Hepatocyte (in vitro differentiated cells): ENCODE measurements at places on chromosomes 16 and 17. TPM values are rescaled to one million over a fixed set of nuclear protein-coding genes. Genes with fewer than 3 reads are reported as not detected.

GLTPD2 gene
- polyA plus RNA-seq: 80.7 and 100.0 TPM in 2 replicates

DOK4 gene
- 96.3 and 106 TPM in 2 replicates for polyA plus RNA-seq

KCNJ2 gene
- polyA plus RNA-seq: 0.41 and 1.0 TPM in 2 replicates

GRB7 gene
- 29.4 and 29.7 TPM in 2 replicates for polyA plus RNA-seq

SPOP gene
- 65.7 and 77.3 TPM in 2 replicates for polyA plus RNA-seq

ZMYND15 gene
- 4.1 and 4.8 TPM in 2 replicates for polyA plus RNA-seq

IGF2BP1 gene
- 37.0 and 40.7 TPM in 2 replicates for polyA plus RNA-seq

DNA sequence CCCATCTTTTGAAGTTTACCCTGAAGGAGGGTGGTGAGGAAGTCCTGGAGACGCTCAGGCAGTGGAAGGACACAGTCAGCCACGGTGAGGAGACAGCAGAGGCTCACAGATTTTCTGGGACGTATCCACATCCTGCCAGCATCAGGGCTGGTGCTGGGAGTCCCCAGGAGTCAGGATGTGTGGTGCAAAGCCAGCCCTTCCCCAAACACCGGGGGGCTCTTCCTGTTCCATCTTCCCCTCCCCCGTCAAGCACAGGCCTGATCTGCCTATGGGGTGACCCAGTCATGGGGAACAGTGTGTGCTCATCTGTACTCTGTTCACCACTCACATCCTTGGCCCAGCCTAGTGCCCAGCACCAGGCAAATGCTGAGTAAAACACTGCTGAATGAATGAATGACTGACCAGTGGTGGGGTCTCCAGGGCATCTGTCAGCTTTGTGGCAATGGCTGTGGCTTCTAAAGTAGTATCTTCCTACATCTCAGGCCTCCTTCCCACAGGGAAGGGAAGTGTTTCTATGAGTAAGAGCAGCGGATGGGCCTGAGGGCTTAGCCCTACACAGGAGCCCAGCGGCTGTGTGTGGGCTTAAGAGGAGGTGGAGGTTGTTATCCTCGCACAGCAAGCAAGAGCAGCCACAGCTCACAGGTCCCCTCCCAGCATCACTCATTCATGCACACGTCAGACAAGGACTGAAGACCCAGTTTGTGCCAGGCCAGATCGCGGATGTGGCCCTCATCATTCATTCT is 23.3 kb downstream of the NOS2 start:
- DNase-seq: no peak
- H3K27ac ChIP-seq: no peak overlapping the region
- no peak overlapping the region for H3K4me3 ChIP-seq
- H3K36me3 ChIP-seq: no peaks in the 10 kb centered on the region
- H3K4me1 ChIP-seq: no peaks in the 10 kb centered on the region

DNA sequence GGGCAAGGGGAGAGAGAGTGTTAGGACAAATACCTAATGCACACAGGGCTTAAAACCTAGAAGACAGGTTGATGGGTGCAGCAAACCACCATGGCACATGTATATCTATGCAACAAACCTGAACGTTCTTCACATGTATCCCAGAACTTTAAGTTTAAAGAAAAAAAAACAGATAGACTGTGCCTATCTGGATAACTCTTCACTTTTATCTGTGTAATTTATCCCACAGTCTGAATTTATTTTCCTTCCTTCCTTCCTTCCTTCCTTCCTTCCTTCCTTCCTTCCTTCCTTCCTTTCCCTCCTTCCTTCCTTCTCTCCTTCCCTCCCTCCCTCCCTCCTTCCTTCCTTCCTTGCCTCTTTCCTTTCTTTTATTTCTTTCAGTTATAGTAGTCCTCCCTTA is 370.7 kb downstream of the CDH8 start:
- no peak overlapping the region for H3K4me3 ChIP-seq
- no peaks in the 10 kb centered on the region for H3K4me1 ChIP-seq
- H3K27me3 ChIP-seq: no peaks in the 10 kb centered on the region
- no peak overlapping the region for H3K27ac ChIP-seq
- DNase-seq: no peak
- H3K36me3 ChIP-seq: no peaks in the 10 kb centered on the region

GRCh38 chr16:4699046-4699556 is 5.7 kb downstream of the NUDT16L1 start:
- no peaks in the 10 kb centered on the region for H3K36me3 ChIP-seq
- peaks cover 22% of the 10 kb centered on the region for H3K4me1 ChIP-seq
- no peak for DNase-seq
- no peaks in the 10 kb centered on the region for H3K27me3 ChIP-seq
- H3K27ac ChIP-seq: no peak overlapping the region

DNA sequence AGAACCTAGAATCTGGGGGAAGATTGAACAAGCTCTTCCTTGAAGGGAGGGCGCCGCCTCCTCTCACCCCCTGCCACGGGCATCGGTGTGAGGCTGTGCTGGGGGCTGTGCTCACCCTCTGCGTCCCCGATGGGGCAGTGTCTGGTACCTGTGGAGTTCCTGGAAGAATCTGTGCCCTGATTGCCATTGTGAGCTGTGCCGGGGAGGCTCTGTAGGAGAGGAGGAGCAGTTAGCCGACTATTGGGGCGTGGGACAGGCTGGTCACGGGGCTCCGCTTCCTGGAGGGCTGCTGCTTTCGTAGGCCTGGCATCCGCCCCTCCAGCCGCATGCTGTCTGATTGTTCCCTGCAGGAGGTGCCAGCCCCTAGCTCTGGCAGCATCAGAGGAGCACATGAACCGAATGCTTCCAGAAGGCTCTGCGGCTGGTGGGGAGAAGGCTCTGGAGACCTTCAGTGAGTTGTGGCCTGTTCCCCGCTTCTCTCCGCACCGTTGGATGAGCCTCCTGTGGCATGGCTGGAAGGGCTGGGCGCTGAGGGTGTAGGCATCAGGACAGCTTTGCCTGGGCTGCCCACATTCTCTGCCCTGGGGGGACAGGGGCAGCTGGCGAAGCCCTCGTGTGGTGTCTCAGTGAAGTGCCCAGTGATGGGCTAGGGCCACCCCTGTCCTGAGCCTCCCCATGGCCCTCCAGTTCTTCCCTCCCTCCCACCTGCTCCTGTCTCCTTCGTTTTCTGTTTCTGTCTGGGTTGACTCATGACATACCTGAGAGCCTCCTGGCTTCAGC is 86.9 kb downstream of the SEC14L1 start:
- H3K36me3 ChIP-seq: no peaks in the 10 kb centered on the region
- no peak for DNase-seq
- H3K4me3 ChIP-seq: no peak overlapping the region

- no peaks in the 10 kb centered on the region for H3K36me3 ChIP-seq
- H3K4me1 ChIP-seq: peaks cover 46% of the 10 kb centered on the region
- peak; percentile 81 for DNase-seq
- peak overlapping the region; percentile 68 for H3K27ac ChIP-seq
- no peak overlapping the region for H3K4me3 ChIP-seq
- H3K27me3 ChIP-seq: no peaks in the 10 kb centered on the region
Measured at GRCh38 chr16:88763502-88764053, 21.4 kb downstream of the PIEZO1 start.

GRCh38 chr16:89000207-89000959 is 23.4 kb upstream of the CBFA2T3 start:
- DNase-seq: no peak
- no peaks in the 10 kb centered on the region for H3K4me1 ChIP-seq
- peaks cover 5% of the 10 kb centered on the region for H3K27me3 ChIP-seq
- no peaks in the 10 kb centered on the region for H3K36me3 ChIP-seq

DNA sequence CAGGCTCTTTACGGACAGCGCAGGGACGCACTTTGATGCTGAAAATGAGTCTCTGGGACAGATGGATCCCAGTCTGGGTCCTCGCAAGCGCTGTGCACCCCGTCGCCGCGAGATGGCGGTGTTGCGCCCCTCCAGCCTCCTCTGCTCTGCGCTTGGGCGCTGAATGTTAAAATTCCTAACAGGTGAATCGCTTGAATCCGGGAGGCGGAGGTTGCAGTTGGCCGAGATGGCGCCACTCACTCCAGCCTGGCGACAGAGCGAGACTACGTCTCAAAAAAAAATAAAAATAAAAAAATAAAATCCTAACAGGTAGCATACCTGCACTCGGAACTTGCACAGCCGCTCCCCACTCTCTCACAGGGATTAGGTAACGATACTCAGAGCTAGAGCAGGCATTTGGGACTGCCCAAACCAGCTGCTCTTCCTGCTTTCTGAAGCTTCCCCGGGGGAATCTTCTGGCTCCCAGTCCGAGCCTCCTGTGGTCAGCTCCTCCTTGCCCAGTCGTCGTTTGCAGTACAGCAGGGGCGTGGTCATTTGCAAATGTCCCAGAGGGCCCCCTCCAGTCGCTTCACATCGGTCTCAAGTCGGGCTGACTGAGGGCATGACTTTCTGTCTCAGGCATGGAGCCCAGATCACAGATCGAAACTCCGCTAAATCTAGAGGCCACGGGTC is 26.2 kb upstream of the OSGIN1 start:
- H3K4me3 ChIP-seq: no peak overlapping the region
- peak; percentile 89 for DNase-seq
- peaks cover 4% of the 10 kb centered on the region for H3K4me1 ChIP-seq
- H3K27me3 ChIP-seq: no peaks in the 10 kb centered on the region
- H3K36me3 ChIP-seq: no peaks in the 10 kb centered on the region
- H3K27ac ChIP-seq: peak overlapping the region; percentile 83

GRCh38 chr17:77332981-77333685 is 192.4 kb downstream of the SEC14L1 start:
- no peaks in the 10 kb centered on the region for H3K27me3 ChIP-seq
- no peak for DNase-seq
- H3K4me3 ChIP-seq: no peak overlapping the region
- peak overlapping the region; percentile 3 for H3K27ac ChIP-seq

- no peaks in the 10 kb centered on the region for H3K36me3 ChIP-seq
- peaks cover 42% of the 10 kb centered on the region for H3K4me1 ChIP-seq
- no peak for DNase-seq
- no peak overlapping the region for H3K4me3 ChIP-seq
- H3K27ac ChIP-seq: no peak overlapping the region
Measured at GRCh38 chr17:81060416-81060815, 25.5 kb downstream of the BAIAP2 start.

DNA sequence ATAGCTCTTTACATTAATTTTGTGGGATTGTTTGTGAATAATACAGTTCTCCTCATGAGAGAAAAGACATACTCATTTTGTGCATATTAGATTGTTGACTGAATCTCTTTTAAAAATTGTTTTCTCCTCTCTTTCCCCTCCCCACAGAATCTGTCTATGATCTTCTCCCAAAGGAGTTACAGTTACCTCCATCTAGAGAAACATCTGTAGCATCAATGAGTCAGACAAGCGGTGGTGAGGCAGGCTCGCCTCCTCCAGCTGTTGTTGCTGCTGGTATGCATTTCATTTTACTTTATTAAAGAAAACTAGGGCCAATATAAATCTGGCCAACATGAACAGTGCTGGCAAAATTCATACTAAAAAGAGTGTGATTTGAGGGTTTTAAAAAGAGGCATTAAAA is 60.5 kb downstream of the NFAT5 start:
- no peak for DNase-seq
- H3K36me3 ChIP-seq: no peaks in the 10 kb centered on the region
- no peaks in the 10 kb centered on the region for H3K27me3 ChIP-seq
- no peaks in the 10 kb centered on the region for H3K4me1 ChIP-seq
- H3K27ac ChIP-seq: no peak overlapping the region

GRCh38 chr17:68851890-68852289 is 103.3 kb downstream of the ABCA8 start:
- no peak overlapping the region for H3K4me3 ChIP-seq
- no peaks in the 10 kb centered on the region for H3K36me3 ChIP-seq
- no peak for DNase-seq
- H3K27me3 ChIP-seq: no peaks in the 10 kb centered on the region

DNA sequence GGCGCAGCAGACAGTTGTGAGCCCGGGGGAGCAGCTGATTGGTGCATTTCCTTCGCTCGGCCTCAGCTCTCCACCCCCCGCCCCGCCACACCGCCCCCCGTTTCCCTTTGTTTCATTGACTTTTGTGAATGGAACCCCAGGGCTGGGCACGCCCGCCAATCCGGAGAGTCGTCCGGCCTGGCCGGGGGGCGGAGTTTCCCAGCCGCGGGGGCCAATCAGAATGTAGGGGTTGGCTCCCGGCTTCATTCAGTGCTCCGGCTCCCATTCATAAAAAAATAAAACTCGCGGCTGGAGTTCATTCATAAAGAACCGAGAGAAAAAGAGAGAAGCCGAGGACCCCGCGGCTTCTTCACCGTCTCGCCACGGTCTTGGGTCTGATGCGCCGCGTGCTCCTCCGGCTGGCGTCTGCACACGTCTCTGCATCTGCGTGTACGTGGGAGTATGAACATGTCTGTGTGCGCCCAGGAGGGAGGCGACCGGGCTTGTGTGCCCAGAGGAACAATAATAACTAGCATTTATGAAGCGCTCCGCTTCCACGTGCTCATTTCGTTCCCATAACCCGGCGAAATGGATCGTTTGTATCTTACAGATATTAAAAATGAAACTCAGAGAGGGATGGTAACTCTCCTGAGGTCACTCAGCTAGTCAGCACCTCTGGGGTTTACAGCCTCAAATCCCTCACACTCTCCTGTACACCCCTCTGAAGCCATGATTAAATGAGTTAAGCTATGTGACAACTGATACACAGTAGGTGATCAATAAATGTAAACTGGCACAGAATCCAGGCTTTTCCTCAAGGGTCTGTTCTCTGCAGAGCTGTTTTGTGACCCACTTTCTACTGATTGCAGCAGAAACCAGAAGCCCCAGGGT is at the start of gene ETV4:
Gene ETV4, minus strand, starts transcription at position 22 of the 870 bp plus-strand sequence. CDS start 723 bp downstream, outside the sequence.
- H3K4me3 ChIP-seq: peak within 1 kb of the TSS; percentile 59
- H3K4me1 ChIP-seq: peaks cover 15% of the 10 kb centered on the region
- H3K36me3 ChIP-seq: no peaks in the 10 kb centered on the region
- peak within 1 kb of the TSS; percentile 72 for H3K27ac ChIP-seq
- peak; percentile 95 for DNase-seq
- H3K27me3 ChIP-seq: peaks cover 26% of the 10 kb centered on the region

- no peaks in the 10 kb centered on the region for H3K27me3 ChIP-seq
- no peaks in the 10 kb centered on the region for H3K36me3 ChIP-seq
- H3K4me1 ChIP-seq: no peaks in the 10 kb centered on the region
Measured at GRCh38 chr17:19508577-19508867, 25.1 kb upstream of the SLC47A1 start.

GRCh38 chr17:40524243-40524965 is 23.0 kb upstream of the TNS4 start:
- H3K4me3 ChIP-seq: no peak overlapping the region
- DNase-seq: no peak
- H3K4me1 ChIP-seq: no peaks in the 10 kb centered on the region
- no peaks in the 10 kb centered on the region for H3K27me3 ChIP-seq
- H3K36me3 ChIP-seq: no peaks in the 10 kb centered on the region
